Uterus (tissue), 4 donors: ENCODE measurements at places on chromosomes 2 and 18. TPM values are rescaled to one million over a fixed set of nuclear protein-coding genes. Genes with fewer than 3 reads are reported as not detected.

Gene STARD6
- total RNA-seq: not detected

Gene PLEKHH2
- 94.8 TPM for total RNA-seq

Gene ANKRD53
- total RNA-seq: not detected

Gene LRPPRC
- 39.7 TPM for total RNA-seq

Gene ZNF512
- total RNA-seq: 17.9 TPM

Gene ANKRD62
- total RNA-seq: not detected

Gene OTOF
- total RNA-seq: not detected
